ENCODE measurements at places on chromosomes 5 and 9.

GRCh38 chr9:21455320-21455719 is 15.1 kb downstream of the IFNA1 start:
- DNase-seq, result no peak

DNA sequence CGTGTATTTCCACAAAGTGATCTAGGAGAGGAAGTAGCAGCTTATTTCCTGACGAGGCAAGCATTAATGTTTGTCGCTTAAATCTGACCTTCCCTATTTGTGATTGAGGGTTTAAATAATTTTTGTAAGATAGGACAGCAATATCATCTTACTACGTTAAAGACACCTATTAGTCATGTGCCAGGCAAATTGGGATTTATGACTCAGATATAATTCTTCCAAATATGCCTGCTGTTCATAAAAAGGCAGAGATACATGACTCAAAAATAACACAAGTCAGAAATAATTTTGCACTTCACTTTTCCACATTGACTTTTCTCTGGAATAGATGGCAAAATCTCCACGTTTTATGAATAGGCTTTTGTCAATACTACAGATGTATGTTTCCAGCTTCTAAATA is 43.0 kb upstream of the CDH12 start:
- DNase-seq, result no peak

DNA sequence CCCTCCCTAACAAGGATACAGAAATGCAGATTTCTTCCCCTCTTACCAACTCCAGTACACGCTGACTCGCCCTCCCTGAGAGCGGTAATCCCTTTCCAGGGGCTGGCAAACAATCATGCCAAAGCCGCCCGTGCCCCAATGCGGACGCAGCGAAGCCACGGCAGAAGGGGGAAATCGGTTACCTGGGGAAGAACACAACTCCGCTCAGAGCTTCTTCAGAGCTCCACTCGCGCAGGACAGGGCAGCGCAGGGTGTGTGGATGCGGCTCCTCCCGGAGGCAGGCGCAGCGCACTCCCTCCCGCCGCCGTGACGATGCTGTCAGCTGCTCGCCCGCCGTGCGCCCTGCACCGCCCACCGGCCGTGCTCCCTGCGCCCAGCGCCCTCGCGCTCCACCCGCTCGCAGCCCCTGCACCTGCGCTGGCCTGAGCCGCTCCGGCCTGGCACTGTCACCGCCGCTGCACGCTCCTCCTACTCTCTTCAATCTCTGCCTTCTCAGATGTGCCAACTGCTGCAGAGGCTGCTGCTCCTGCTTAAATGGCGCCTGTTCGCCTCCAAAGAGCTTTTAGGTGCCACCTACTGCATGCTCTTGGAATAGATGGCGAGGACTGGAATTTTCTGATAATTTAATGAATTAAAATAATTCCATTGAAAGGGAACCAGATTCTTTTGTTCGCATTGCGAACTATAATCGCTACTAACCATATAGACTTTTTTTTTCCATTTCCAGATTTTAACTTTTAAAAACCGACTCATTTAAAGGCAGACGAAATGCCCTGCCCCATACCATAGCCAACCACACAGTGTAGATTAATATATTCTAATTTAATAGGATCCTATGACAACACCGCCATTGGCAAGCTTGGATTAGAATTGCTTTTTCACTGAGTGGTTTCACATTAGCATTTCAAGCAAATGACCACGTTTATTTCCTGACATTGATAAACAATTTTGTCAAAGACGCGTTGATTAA is at the start of gene DIRAS2:
TSS of gene DIRAS2 (minus strand) at position 255 of the 970 bp plus-strand sequence. CDS start 28,997 bp downstream, outside the sequence.
- no peak for DNase-seq

DNA sequence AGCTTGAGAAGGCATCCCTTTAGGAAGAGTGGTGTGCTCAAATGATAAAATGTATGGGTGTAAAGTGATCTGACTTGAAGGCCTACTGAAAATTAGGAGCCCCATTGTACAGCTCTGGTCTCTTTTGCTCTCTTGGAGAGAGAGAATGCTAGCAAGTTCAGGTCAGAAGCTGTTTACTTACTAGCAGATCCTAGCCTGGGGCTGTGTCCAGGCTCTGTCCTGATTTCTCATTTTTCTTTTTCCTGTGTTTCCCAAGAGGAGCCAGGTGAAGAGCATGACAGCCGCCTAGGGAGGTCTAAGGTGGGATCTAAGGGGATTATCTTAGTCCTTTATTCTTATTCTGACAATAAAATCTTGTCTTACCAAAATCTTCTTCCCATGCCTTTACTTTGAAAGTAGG is 272.8 kb downstream of the NNT start:
- no peak for DNase-seq
